ENCODE measurements at places on chromosomes 2 and 18.

DNA sequence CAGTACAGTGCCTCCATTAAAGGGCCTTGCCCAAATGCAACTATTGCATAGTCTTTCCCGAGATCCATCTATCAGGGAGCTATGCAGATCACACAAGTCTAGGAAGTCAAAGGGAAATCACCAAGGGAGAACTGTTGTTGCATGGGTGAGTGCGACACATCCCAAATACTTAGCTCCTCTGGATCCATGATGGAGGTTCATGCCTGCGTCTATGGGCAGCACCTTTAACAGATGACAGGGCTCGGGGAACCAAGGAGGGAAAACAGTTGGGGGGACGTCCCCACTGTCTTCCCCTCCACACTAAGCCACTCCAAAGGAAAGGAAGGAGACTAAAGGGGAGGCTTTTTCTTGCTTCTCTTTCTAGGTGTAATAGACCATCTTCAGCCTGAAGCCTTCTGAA, 552.8 kb upstream of the PKDCC start:
- DNase-seq, result no peak

- DNase-seq, result no peak
Observed at GRCh38 chr2:54419855-54420523, 36.1 kb upstream of the SPTBN1 start.

DNA sequence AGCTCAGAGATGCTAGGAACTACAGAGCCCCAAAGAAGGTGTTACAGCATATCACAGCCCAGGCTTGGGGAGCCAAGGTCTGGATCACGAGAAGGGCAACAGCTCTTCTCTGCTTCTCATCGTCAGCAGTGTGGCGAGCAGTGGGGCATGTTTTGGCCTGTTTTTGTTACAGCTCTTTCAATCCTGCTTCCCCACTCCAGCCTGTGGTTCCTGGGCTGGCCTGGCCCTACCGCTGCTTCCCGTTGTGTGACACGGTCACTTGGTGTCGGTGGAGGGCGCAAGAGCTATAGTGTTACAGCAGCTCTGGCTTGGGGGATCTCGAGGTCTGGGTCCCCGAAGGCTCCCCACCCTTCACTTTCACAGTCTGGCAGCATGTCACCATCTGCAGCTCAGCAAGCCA, 870.2 kb downstream of the CBLN2 start:
- no peak for DNase-seq

GRCh38 chr2:135198481-135198880, 146.4 kb downstream of the RAB3GAP1 start:
- no peak for DNase-seq

GRCh38 chr2:45195916-45196315, 186.7 kb upstream of the SIX2 start:
- DNase-seq, result no peak

- no peak for DNase-seq
Observed at GRCh38 chr2:173766537-173767289, 198.5 kb downstream of the SP3 start.

DNA sequence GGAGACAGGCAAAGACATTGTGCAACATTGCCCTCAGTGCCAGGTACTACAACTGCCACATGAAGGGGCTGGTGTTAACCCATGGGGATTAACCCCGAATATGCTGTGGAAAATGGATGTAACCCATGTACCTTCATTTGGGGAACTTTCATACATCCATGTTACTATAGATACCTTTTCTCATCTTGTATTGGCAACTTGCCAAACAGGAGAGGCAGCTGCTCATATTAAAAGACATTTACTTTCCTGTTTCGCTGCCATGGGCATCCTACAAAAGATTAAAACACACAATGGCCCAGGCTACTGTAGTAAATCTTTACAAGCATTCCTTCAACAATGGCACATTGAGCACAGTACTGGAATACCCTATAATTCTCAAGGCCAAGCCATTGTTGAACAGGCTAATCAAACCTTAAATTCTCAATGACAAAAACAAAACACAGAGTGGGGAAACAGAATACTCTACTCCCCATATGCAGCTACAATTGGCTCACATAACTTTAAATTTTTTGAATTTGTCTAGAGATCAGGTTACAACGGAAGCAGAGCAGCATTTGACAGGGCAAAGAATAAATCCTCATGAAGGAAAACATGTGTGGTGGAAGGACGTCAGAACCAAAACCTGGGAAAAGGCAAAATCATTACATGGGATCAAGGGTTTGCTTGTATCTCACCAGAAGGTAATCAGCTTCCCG, 1723.5 kb upstream of the LRRTM1 start:
- no peak for DNase-seq

- DNase-seq, result no peak
Observed at GRCh38 chr2:216043949-216044348, 30.6 kb upstream of the MREG start.

- no peak for DNase-seq
Observed at GRCh38 chr2:88638123-88638650, 10.9 kb upstream of the EIF2AK3 start.

GRCh38 chr18:52510139-52510538, 170.1 kb downstream of the DCC start:
- DNase-seq, result no peak

DNA sequence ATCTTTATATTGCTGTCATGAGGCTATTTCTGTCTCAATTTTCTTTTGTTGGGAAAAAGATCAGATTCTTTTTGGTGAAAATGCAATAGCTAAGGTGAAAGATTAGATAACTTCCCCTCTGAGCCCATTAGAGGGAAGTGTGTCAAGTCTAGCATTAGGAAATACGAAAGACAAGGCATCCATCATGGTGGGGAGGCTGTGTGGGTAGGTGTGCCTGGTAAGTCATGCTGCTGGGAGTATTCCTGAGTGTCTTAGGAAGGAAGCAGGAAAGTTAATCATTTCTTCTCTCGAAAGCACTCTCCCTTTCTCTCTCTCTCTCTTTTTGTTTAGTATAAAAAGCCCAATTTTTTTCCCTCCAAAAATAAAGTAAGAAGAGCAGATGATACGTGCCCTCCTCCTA, 780.2 kb upstream of the FSHR start:
- DNase-seq, result no peak

DNA sequence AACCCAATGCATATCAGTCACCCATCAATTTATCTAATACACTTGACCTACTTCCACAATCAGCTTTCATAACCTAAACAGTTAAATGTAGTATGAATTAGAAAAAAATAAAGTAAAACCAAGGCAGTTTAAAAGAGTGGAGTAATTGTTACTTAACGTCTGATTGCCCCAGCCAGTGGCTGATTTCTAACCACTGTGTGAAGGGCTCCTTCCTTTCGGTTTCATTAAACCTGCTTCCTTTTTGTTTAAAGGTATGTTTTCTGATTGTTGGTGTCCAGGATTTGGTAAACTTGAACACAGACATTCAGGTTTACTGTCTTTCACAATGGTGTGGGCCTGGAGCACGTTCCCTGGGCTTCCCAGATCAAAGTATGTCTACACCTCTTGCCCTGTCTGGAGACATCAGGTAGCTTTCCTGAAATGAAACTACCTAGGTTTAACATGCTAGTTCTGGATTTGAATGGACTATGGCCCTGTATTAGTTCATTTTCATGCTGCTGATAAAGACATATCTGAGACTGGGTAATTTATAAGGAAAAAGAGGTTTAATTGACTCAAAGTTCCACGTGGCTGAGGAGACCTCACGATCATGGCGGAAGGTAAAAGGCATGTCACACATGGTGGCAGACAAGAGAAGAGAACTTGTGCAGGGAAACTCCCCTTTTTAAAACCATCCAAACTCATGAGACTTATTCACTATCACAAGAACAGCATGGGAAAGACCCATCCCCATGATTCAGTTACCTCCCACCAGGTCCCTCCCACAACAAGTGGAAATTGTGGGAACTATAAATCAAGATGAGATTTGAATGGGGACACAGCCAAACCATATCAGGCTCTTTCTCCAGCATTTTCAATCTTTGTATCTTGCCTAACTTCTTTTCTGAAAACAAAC, 605.2 kb upstream of the ID2 start:
- DNase-seq, result no peak

GRCh38 chr2:230717600-230717999, 5.0 kb downstream of the CAB39 start:
- DNase-seq, result no peak

DNA sequence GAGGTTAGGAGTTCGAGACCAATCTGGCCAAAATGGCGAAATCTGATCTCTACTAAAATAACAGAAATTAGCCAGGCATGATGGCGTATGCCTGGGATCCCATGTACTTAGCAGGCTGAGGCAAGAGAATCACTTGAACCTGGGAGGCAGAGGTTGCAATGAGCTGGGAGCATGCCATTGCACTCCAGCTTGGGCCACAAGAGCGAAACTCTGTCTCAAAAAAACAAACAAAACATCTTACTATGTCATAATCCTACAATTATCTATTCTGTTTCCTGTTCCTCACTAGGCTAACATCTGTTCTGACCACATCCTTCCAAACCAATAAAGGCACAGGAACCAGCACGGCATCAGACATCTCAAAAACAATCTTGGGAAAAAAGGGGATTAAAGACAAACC, 361.8 kb upstream of the UBE2E3 start:
- no peak for DNase-seq

DNA sequence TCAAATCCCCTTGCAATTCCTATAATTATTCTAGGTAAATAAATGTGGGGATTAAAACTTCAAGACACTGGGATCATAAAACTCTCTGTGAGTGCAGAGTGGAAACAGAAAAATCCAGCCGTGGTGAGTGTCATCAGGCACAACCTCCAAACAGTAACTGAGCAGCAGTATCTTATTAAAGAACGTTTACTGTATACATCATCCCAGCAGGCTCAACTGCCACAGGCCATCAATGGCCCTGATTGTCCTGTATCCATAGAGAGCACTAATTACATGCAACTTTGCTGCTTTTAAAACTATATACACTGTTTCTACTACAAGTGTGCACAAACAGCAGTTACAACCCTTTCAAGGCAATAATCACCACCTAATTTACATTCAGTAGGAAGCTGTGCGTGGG, 23.9 kb downstream of the GAREM1 start:
- DNase-seq, result no peak

- no peak for DNase-seq
Observed at GRCh38 chr2:73997813-73998212, 13.1 kb downstream of the TET3 start.

DNA sequence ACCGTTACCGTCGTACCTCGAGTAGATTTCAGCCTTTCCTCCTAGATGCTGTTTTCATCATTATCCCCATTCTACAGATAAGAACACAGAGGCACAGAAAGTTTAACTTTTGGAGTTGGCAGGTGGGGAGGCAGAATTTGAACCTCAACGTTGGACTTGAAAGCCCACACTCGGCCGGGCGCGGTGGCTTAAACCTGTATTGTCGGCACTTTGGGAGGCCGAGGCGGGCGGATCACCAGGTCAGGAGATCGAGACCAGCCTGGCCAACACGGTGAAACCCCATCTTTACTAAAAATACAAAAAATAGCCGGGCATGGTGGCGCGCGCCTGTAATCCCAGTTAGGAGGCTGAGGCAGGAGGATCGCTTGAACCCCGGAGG, 11.5 kb downstream of the CATIP start:
- no peak for DNase-seq

DNA sequence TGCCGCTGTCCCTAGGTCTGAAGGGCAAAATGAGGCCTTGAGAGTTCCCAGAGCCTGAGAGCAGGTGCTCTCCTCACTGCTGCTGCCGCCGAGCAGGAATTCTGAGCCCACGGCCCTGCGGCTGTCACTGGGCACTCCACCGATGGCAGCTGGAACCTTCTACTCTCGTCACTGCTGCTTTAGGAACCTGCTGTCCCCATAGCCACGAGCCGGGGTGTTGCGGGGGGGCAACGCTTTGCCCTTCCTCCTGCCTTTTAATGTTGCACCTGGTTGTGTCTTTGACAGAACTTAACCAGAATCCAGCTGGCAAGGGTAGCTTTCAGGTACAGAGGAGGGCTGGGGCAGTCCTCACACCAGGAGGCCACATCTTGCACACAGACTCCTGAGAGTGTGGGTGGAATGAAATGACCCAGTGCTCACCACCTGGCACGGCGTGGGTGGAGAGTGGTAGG, 32.3 kb downstream of the NCK2 start:
- no peak for DNase-seq

DNA sequence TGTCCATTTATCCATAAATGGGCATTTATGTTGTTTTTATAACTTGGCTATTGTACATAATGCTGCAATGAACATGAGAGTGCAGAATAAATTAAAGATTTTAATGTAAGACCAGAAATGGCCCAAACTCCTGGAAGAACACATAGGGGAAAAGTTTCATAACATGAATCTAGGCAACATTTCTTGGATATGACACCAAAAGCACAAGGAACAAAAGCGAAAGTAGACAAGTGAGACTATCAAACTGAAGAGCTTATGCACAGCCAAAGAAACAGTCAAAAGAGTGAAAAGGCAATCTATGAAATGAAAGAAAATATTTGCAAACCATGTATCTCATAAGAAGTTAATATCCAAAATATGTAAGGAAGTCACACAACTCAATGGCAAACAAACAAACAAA, 5.8 kb downstream of the IL36A start:
- DNase-seq, result no peak

GRCh38 chr18:11957636-11958035, 23.7 kb upstream of the IMPA2 start:
- no peak for DNase-seq

- DNase-seq, result no peak
Observed at GRCh38 chr2:163132850-163133249, 294.3 kb upstream of the KCNH7 start.

- no peak for DNase-seq
Observed at GRCh38 chr2:237260039-237260620, 153.8 kb downstream of the COL6A3 start.

DNA sequence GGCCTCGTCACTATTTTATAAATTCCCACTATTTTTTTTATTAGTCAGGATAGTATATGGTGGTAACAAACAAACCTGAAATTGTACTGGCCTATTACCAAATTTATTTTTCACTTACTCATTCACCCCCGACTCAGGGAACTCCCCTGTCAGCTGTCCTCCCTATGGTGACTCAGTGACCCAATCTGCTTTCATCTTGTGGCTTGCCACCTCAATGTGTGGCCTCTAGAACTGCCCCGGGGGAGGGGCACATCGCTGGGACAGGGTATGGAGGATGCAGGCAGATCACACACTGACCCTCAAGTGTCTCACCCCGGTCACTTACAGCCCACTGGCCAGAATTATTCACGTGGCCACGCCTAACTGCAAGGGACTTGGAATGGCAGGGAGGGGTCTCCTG, 71.6 kb downstream of the ACTR2 start:
- DNase-seq, result no peak

GRCh38 chr2:10775021-10775780, 37.4 kb downstream of the PDIA6 start:
- DNase-seq, result no peak

All from cortex of kidney (tissue), 1 donor.